Ecto neural progenitor cell (in vitro differentiated cells): ENCODE measurements at places on chromosomes 6 and 20.

- DNase-seq: no peak
Measured at GRCh38 chr6:146017672-146018071, 11.2 kb upstream of the GRM1 start.

DNA sequence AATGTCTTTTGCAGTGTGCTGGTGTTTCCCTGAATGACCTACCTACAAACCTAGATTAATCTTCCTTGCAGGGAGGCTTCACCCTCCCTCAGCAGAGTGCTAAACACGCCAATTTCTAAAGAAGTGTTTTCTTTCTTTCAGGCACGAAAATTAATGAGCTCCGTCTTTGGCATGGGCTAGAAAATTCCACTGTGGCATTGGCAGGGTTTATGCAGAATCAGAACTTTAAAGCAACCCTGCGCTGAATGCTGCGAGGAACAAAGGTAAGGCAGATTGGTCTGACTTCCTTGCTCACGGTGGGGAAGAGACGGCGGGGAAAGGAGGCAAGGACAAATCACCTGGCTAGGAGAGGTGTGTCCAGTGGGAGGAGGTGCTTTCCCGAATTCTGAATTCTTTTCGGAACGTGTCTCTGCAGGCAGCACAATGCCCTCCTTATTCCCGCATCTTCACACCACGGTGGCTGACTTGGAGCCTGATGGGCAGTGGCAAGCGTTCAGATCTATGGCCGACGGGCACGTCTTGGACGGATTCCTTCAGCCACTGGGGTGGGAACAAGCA is 6.2 kb upstream of the BANF2 start:
- DNase-seq: no peak

DNA sequence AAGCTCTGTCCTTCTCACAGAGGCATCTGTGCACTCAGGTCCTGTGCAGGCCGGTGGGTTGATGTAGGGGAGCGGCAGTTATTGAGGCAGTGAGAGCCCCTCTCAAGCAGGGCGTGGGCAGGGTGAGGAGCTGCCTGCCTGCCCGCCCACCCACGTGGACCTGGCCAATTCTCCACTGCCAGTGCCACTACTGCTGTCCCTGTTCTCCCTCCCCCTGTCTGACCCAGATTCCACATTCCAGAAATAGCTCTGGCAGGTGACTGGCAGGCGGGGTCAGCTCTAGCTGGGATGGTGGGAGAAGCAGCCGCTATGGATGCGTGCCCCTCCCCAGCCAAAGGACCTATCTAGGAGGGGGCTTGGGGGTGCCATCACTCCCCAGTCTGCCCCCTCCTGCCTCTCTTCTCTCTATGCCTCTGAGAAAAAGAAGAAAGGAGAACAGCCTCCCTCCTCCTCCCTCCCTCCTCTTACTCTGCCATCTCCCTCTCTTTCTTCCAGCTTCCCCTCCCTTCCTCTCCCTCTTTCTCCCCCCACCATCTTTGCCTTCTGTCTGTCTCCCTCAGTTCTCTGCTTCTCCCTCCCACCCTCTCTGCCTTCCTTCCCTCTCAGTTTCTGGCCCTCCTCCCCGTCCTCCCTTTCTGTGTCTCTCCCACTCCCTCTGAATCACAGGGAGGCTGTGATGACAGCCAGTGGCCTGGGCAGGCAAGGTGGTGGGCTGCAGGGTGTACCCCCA is 86.5 kb upstream of the MYL9 start:
- DNase-seq: peak; percentile 70

- DNase-seq: no peak
Measured at GRCh38 chr20:32045999-32046398, 6.0 kb upstream of the HCK start.

DNA sequence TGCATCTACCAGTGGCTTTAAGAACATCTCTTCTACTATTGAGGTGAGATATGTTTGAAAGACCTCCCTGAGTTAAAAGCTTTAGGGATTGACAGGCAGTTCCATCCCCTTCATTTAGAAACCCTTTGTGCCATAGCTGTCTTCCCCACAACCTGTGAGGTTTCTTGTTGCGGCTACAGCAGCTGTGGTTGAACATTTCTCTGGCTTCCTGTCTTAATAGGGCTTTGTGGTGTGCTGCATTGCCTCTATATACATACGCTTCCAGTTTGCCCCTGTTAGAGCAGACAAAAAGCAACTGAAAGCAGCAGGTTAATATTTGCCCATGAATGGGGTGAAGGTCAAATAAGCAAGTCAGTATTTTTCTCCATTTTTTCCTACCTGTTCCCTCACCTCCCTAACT is 210.2 kb downstream of the TMEM200A start:
- no peak for DNase-seq

- no peak for DNase-seq
Measured at GRCh38 chr6:41785689-41786450, 1.6 kb upstream of the TOMM6 start.

DNA sequence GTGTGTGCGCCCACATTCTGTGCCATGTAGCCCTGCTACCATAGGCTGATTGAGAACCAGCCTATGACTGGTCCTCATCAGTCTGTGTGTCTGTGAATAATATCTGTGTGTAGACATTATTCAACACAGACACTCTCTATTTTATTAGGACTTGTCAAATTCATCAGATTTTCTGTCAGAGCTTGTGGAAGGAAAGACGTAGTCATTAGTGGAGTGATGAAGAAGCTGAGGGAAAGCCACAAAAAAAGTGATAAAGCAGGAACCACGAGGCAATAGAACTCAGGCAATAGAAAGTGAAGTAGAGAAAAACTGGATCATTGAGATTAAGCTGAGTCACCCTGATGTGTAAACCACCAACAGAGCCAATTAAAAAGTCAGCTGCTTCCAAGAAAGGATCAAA is 122.2 kb upstream of the MARCKS start:
- DNase-seq: no peak

GRCh38 chr6:42727627-42728026 is 5.2 kb upstream of the PRPH2 start:
- no peak for DNase-seq

- no peak for DNase-seq
Measured at GRCh38 chr6:107083047-107083768, 32.1 kb downstream of the BEND3 start.

- no peak for DNase-seq
Measured at GRCh38 chr20:43444107-43444506, 13.6 kb upstream of the SRSF6 start.

DNA sequence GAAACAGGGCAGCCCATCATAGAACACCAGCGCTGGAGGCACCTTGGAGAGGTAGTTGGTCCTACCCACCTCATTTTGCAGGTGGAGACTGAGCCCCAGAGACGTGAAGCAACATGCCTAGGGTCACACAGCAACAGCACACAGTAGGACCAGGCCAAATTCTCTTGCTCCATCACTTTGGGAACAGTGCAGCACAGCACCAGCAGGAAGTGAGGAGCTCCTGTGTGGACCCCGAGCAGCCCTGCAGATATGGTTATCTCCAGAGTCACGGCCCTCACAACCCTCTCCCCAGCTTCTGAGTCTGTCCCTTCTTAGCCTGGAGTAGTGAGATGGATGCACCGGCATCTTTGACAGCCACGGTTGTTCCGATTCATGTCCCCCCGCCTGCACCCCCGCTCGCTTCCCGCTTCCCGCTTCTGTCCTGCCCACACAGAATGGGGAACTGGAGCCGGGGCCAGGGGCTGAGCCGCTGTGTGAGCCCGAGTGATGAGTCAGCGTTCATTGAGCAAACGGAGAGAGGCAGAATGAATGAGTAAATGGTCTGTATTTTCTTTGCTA is 72.6 kb upstream of the DUSP22 start:
- no peak for DNase-seq

- no peak for DNase-seq
Measured at GRCh38 chr6:56819604-56820003, 135.3 kb upstream of the BEND6 start.

DNA sequence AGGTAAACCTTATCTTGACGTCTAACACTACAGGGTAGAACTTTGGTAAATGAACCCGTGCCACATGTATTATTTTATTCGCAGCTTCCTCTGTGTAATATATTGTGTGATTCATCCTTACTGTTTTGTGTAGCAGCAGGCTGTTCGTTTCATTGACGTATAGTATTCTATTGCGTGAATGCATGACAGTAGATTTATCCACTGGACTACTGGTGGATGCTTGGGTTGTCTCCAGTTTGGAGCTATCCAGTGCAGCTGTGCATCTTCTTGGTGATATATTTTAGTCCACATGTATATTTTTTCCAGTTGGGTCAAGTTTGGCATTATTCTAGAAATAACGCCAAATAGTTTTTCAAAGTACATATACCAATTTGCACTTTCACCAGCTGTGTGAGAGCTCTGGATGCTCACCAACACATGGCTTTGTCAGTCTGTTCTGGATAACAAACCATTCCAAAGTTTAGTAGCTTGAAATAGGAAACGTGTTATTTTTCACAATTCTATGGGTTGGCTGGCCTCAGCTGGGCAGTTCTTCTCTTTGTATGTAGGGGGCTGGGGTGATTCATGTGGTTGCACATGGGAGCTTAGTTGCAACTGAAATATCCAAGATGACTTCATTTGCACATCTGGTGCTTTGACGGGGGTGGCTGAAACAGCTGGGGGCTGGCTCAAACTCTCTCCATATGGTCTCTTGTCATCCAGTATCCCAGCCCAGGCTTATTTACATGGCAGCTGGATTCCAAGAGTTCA is 9.3 kb downstream of the ECT2L start:
- no peak for DNase-seq

- DNase-seq: no peak
Measured at GRCh38 chr20:16062661-16063581, 510.3 kb downstream of the KIF16B start.

DNA sequence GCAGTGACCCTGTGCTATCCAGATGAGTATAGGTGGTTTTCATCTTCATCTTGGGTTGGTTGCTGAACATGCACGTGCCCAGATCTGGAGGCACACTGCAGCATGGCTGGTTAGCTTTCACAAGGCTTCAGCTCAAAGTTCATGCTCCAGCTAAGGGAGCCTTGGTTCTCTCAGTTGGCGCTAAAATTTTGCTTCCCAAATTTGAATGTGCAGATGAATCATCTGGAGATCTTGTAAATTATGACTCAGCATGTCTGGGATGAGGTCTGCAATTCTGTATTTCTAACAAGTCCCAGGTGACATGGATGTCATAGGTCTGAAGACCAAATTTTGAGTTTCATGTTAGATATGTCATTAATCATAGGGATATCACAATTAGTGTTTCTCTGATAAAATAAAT is 230.8 kb downstream of the FOXA2 start:
- no peak for DNase-seq

DNA sequence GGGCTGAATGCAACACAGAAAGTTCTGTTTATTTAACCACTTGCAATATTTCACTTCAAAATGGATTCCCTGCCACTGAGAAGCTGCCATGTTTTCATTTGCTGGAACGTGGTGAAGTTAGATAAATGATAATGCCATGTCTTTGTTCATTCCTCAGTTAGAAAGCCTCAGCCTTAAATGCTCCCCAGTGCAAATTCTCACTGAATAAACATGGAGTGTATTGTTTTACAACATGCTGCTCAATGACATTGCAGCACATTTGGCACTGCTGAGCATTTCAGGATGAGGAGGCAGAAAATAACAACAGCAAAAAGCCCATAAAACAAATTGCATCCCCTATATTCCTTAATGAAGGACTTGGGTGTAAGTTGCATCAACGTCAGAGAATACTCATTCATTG is 913.8 kb upstream of the FLRT3 start:
- DNase-seq: no peak

DNA sequence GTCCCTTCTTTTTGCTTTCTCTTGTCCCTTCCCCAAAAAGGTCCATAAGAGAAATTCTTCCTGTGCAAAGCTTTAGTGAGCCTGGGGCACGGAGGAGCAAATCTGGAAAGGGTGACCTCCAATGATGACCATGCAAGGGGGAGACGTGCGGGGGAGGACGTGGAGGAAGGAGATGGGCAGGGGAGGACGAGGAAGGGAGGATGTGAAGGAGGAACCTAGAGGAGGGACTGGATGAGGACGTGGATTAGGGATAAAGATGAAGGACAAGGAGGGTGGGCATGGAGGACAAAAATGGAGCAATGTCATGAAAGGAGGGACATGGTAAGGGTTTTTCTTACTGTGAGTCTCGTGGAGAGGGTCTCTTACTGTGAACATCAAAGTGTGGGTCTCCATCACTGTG is 139.5 kb downstream of the ERMARD start:
- DNase-seq: no peak

DNA sequence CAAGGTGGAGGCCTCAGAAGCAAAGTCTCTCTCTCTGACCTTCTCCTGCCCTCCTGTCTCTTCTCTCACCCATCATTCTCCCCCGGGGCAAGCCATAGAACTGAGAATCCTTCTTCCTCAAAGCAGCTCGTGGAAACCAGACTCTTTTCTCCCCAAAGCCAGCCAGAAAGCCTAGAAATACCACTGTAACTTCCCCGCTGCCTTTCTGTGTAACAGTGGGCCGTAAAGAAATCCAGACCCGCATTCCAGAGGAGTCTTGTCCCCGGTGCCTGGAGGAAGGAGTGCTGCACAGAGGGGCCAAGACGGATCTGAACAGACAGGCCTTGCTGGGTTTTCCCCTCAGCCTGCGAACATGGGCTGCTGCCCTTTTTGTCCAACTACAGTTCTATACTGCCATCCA is 977 bp upstream of the SLC22A2 start:
- DNase-seq: peak; percentile 53

DNA sequence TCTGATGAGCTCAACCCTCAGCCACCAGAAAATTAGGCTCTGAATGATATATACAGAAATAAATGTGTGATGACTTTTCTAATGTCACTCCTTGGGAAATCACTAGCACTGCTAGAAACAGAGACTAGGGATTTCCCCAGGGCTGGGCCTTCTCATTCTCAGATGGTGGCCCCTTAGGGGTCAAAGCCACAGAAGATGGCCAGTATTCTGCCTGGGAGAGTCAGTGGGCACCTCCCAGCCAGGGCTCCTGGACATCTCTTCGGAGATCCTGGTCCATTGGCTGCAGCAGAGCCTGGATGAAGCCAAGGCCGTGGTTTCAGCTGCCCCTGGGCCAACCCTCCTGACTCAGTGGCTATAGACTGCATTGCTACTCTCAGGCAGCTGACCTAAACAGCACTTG is 276.9 kb upstream of the SUPT3H start:
- no peak for DNase-seq

DNA sequence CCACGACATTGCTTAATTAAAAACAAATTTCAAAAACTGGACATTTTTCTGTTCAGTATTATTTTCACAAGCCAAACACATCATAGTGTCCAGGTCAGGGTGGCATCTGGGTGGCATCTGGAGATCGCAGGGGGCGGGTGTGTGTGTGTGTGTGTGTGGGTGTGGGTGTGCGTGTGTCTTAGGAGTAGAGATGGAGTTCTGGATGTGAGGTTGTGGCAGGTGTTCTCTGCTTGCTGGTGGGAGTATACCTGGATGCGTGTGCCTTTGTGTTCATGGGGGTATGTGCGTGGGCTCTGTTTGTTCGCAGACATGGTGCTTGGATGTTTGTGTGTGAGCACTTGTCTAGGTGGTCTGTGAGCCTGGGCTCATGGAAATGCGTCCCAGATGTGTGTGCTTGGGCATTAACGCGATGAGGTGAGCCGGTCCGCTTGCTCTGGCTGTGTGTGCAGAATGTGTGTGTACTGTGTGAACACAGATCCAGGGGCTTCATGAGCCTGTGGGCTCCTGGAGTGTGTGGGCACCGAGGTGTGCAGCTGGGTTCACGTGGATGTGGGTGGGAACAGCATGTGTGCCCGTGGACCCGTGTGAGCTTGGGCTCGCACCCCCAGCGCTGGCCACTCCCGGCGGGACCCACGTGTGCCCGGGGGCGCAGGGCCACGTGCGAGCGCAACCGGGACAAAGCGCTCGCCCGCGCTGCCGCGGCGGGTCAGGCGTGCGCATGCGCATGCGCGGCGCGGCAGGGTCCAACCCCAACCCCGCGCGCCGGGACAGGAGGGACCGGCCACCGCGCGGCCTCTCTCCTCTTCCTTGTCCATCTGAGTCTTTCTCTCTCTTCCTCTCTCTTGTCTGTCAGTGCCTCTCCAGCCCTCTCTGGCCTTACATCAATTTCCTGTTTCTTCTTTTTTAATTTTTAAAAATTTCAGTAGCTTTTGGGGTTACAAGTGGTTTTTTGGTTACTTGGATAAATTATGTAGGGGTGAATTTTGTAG is 60.4 kb downstream of the SRC start:
- peak; percentile 78 for DNase-seq
